ENCODE measurements at places on chromosomes 11 and 22.

DNA sequence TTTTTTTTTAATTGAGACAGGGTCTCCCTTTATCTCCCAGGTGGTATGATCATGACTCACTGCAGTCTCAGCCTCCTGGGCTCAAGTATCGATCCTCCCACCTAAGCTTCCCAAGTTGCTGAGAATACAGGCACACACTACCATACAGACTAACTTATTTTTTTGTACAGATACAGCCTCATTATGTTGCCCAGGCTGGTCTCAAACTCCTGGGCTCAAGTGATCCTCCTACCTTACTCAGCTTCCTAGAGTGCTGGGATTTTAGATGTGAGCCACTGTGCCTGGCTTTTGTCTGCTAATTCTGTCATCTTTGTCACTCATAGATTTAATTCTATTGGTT is 43.5 kb downstream of the CBL start:
- no peak for DNase-seq

- DNase-seq: no peak
Measured at GRCh38 chr11:124899383-124900145, 1.9 kb upstream of the ROBO4 start.

- DNase-seq: no peak
Measured at GRCh38 chr11:58526721-58527120, 18.8 kb upstream of the OR5B21 start.

DNA sequence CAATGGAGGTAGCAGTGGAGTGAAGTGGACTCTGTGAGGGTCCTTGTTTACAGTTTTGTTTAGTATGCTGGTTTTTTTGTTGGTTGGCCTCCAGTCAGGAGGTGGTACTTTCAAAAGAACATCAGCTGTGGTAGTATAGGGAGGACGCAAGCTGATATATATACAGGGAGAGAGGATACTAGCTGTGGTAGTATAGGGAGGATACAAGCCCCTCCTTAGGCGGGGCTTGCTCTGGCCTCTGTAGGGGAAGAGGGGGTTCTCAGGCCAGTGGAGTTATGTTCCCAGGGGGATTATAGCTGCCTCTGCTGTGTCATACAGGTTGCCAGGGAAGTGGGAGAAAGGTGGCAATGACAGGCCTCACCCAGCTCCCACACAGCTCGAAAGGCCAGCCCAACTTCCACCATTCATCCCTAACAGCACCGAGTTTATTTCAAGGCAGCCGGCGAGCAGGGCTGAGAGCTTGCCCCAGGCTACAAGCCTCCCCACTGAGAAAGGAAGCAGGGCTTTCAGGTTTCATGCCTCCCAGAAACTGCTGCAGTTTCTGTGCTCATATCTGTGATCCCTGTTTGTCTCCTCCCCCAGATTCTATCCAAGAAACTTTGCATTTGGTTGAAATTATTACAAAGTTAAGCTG is 10.4 kb downstream of the OR52E6 start:
- no peak for DNase-seq

GRCh38 chr11:6609502-6610015 is 2.5 kb downstream of the TAF10 start:
- no peak for DNase-seq

Data from DMS153 (cell line).